ENCODE measurements at places on chromosomes 3 and 15.

DNA sequence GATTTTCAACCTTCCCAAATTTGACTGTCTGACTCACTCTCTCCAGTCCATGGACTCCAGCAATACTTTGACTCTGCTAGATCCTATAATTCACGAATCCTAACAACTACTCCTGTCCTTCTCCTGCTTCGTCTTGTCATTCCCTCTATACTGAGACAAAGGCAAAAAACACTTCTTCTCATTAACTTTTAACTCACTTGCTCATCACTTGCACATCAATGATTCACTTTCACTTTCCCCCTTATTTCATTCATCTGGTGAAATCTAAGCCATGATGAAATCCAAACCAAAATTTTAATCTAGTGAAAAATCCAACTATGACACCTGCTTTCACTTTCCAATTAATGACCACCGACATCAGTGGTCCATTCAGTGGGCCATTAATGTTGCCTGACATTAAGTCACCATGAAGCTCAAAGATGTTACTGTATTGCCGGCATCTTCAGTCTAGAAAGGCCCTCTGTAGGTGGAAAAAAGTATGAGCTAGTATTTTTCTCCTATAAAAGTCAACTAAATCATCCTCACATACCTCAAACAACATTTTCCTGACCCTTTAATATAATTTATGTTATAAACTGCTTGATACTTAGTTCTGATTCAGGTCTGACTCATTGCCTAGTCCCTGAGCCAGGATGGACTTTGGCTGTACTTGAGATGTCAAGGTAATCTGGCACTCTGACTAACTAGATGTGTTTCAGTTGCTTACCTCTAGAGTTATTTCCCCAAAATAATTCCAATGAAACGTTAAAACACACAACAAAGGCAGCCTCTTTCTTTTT, 158.6 kb downstream of the CNTN6 start:
- H3K36me3 ChIP-seq: no peaks in the 10 kb centered on the region
- no peaks in the 10 kb centered on the region for H3K27me3 ChIP-seq
- no peak for DNase-seq
- H3K27ac ChIP-seq: no peak overlapping the region

GRCh38 chr3:145899241-145899640, 261.7 kb downstream of the PLOD2 start:
- no peaks in the 10 kb centered on the region for H3K27me3 ChIP-seq
- no peaks in the 10 kb centered on the region for H3K36me3 ChIP-seq
- no peak overlapping the region for H3K4me3 ChIP-seq
- 0 out of 2 replicates have a peak, but pooled peaks cover 2% of the 10 kb centered on the region for H3K4me1 ChIP-seq
- no peak for DNase-seq

- no peak for DNase-seq
- no peaks in the 10 kb centered on the region for H3K36me3 ChIP-seq
- no peaks in the 10 kb centered on the region for H3K27me3 ChIP-seq
- H3K4me1 ChIP-seq: 0 out of 2 replicates have a peak, but pooled peaks cover 1% of the 10 kb centered on the region
Observed at GRCh38 chr3:45210308-45211041, 15.6 kb downstream of the TMEM158 start.

- DNase-seq: no peak
- no peaks in the 10 kb centered on the region for H3K36me3 ChIP-seq
- no peaks in the 10 kb centered on the region for H3K4me1 ChIP-seq
- H3K27ac ChIP-seq: no peak overlapping the region
- H3K27me3 ChIP-seq: no peaks in the 10 kb centered on the region
Observed at GRCh38 chr15:69983696-69984265, 113.9 kb downstream of the TLE3 start.

DNA sequence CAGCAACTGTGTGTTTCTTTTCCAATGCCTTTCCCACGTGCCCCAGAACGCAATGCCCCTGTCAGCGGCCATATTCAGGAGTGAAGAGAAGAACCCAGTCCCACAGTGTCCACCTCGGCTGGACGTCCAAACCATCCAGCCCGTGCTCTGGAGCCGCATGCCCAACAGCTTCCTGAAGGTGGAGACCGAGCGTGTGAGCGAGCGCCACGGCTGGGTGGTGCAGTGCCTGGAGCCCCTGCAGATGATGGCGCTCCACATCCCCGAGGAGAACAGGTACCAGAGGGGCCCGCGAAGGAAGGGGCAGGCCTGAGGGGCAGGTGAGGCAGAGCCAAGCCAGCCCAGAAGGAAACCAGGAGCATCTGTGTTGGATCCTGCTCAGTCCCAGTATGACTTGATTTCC, 308.1 kb upstream of the CHRM5 start:
- H3K4me3 ChIP-seq: no peak overlapping the region
- H3K27me3 ChIP-seq: no peaks in the 10 kb centered on the region
- DNase-seq: no peak
- H3K27ac ChIP-seq: no peak overlapping the region
- no peaks in the 10 kb centered on the region for H3K36me3 ChIP-seq

DNA sequence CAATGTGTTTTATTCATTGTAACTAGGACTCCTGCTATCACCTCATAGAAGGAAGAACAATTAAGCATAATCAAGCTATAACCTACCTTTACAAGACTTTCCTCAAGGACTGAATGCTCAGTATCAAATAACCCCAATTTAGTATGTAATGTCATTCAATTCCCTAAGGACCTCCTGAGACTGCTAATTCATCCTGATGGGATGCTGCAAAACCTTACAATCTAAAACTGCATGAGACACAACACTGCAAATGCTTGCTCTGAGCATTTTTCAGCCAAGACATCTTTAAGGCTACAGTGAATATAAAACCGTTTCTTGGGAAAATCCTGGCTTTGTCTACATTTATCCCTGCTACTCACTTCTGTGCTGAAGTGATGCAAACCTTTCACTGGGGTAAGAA, 69.9 kb downstream of the RYK start:
- no peak overlapping the region for H3K27ac ChIP-seq
- H3K27me3 ChIP-seq: no peaks in the 10 kb centered on the region
- H3K4me3 ChIP-seq: no peak overlapping the region
- no peaks in the 10 kb centered on the region for H3K4me1 ChIP-seq
- no peak for DNase-seq
- H3K36me3 ChIP-seq: peaks cover under 1% of the 10 kb centered on the region

- no peak overlapping the region for H3K4me3 ChIP-seq
- H3K36me3 ChIP-seq: no peaks in the 10 kb centered on the region
- DNase-seq: no peak
- no peaks in the 10 kb centered on the region for H3K4me1 ChIP-seq
- H3K27me3 ChIP-seq: no peaks in the 10 kb centered on the region
Observed at GRCh38 chr3:56795097-56795828, 6.5 kb downstream of the ARHGEF3 start.

DNA sequence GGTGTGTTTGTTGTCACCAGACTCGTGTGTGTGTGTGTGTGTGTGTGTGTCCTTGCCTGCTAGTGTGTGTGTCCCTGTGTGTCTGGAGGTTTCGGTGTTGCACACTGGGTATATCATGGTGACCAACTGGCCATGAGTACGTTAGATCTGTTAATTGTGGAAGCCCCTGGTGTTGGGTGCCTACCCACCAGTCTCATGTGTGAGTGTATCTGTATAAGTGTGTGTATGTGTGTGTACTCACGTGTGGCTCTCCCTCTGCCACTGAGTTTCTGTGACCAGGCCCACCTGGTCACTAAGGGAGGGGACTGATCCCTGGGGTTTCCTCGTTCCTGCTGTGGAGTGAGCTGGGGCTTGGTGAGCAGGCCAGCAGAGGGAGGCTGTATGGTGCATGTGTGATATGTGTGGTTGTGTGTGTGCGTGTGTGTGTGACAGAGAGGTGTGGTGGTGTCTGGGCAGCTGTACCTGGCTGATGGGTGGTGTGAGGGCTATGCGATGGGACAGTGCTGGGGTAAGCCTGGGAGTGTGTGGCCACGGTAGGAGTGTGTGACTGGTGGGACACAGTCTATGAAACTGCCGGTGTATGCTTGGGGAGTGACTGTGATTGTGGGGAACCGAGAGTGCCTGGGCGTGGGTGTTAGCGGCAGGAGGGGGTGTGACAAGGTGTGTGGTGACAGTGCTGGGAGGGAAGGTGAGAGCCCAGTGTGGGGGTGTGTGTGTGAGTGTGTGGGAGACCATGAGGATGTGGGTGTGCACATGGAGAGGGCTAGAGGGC, 1.8 kb downstream of the PRKCD start:
- H3K27me3 ChIP-seq: no peaks in the 10 kb centered on the region
- no peak overlapping the region for H3K27ac ChIP-seq
- H3K4me3 ChIP-seq: peak overlapping the region; percentile 87
- peaks cover 14% of the 10 kb centered on the region for H3K4me1 ChIP-seq
- no peaks in the 10 kb centered on the region for H3K36me3 ChIP-seq

GRCh38 chr3:190485830-190486532, 27.9 kb upstream of the IL1RAP start:
- H3K36me3 ChIP-seq: no peaks in the 10 kb centered on the region
- H3K27ac ChIP-seq: no peak overlapping the region
- peaks cover 2% of the 10 kb centered on the region for H3K4me1 ChIP-seq
- no peaks in the 10 kb centered on the region for H3K27me3 ChIP-seq
- no peak for DNase-seq

DNA sequence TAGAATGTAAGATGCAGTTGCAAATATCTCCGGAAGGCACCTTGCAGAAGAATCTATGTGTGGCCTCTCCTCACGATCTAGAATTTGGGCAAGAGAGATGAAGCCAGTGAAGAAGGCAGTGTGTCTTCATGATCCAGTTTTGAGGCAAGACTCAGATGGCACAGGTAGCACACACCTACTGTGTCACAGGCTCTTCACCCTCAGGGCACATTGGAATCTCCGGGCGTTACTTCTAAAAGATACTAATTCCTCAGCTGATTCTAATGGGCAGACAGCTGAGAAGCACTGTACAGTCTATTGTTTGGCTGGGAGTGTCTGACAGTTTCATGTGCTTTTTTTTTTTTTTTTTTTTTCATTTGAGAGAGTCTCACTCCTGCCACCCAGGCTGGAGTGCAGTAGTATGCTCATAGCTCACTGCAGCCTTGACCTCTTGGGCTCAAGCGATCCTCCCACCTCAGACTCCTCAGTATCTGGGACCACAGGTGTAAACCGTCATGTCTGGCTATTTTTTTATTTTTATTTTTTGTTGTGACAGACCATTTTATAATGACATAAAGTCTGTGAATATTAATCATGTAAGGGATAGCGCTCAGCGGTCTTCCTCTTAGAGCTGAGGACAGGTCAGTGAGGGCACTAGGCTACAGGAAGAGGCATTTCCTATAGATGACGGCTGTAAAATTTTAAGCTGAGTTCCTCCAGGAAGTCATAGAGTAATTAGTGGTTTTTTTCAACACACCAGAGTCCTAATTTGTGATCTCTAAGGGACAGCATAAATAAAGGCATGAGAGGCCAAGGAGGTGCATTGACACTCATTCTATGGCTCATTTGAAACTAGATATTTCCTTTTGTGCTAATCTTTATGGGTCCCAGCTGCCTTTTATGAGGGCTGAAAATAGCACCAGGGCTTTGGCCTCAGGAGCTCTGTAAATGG, 4.0 kb downstream of the C3orf52 start:
- no peak overlapping the region for H3K4me3 ChIP-seq
- peaks cover 1% of the 10 kb centered on the region for H3K4me1 ChIP-seq
- no peaks in the 10 kb centered on the region for H3K27me3 ChIP-seq
- H3K36me3 ChIP-seq: no peaks in the 10 kb centered on the region
- no peak for DNase-seq

- no peak overlapping the region for H3K27ac ChIP-seq
- no peaks in the 10 kb centered on the region for H3K27me3 ChIP-seq
- no peaks in the 10 kb centered on the region for H3K36me3 ChIP-seq
- no peak overlapping the region for H3K4me3 ChIP-seq
- H3K4me1 ChIP-seq: no peaks in the 10 kb centered on the region
Observed at GRCh38 chr15:98062869-98063268, 102.4 kb downstream of the ARRDC4 start.

- no peak for DNase-seq
- H3K27ac ChIP-seq: no peak overlapping the region
- no peaks in the 10 kb centered on the region for H3K27me3 ChIP-seq
- H3K4me3 ChIP-seq: no peak overlapping the region
Observed at GRCh38 chr3:131995891-131996290, 38.9 kb downstream of the CPNE4 start.

DNA sequence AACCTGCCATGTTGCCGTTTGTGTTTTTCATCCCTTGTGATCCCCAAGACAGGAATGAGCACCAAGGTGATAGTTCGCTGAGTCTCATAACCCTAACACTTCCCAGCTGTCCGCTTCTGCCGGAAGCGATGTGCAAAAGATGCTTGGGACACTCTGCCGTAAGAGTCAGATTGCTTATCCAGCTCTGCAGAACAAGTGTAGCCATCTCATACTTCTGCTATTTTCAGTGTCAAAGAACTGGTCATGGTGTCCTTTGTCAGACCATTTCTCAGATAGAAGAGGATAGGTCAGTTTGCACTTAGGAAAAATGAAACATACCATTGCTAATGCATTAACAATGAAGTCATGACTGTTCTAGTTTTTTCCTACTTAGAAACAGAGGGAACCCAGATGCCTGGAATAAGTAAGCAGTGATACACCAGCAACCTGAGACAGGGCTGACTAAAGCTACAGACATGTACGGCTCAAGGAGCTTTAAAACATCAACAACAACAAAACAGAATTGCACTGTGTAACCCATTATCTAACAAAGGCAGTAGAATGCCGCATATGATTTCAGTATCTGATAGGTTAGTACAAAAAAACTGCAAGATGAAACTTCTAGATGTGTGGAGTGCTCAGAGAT, 134.0 kb upstream of the IL12A start:
- DNase-seq: no peak
- no peak overlapping the region for H3K27ac ChIP-seq
- H3K27me3 ChIP-seq: no peaks in the 10 kb centered on the region
- H3K36me3 ChIP-seq: no peaks in the 10 kb centered on the region
- no peak overlapping the region for H3K4me3 ChIP-seq

DNA sequence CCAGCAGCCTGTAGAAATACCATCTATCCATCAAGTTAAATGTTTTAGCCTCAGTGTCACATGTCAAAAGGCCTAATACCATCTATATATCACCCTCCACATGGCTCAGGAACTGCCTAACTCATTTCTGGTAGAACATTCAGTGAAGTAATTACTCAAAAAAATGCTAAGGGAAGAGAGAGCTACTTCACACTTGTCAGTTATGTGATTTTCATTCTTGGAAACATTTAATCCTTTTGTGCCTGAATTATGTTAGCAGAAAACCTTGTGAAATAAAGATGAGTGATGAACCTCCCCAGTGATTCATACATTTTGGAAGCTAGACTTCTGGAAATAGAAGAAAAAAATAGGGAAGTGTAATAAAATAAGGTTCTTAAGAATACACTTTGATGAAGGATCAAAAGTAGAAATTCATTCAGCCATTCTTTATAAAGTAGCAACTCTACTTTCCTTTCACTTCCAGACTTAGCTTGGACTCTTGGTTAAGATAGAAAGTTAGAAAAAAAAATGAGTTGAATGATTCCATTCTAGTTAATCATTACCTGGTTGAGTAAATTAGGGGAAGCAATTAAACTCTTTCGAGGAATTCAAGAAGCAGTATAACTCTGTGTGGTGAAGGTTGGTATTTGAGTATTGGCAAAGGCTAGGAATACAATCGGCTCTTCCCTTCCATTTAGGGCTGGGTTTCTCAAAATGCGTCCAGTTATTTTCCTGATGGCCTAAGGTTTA, 3.6 kb downstream of the OTOL1 start:
- H3K4me1 ChIP-seq: no peaks in the 10 kb centered on the region
- H3K4me3 ChIP-seq: no peak overlapping the region
- no peaks in the 10 kb centered on the region for H3K27me3 ChIP-seq

DNA sequence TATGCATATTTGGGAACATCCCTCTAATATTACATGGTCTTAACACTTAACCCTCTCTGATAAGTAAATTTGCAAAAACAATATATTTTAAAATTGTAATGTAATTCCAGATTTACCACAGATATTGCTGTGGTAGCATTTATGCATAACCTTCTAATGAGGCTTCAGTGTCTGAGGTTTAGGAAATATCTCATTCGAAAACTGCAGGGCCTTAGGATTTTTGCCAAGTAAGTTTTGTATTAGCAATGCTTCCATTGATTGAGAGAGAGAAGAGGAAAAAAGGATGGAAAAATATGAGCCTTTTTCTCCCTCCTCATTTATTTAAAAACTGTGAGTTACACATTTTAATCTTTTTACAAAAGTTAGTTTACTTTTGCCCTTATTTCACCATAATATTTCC, 294.6 kb downstream of the EPHA3 start:
- no peaks in the 10 kb centered on the region for H3K27me3 ChIP-seq
- no peaks in the 10 kb centered on the region for H3K4me1 ChIP-seq
- no peak for DNase-seq
